ENCODE measurements at places on chromosomes 3 and 15. TPM values are rescaled to one million over a fixed set of nuclear protein-coding genes. Genes with fewer than 3 reads are reported as not detected.

GRCh38 chr3:85007195-85008094 lies 48.7 kb downstream of the CADM2 start:
- DNase-seq, result no peak

ETV5 gene
- total RNA-seq, result 1.3 TPM

DNA sequence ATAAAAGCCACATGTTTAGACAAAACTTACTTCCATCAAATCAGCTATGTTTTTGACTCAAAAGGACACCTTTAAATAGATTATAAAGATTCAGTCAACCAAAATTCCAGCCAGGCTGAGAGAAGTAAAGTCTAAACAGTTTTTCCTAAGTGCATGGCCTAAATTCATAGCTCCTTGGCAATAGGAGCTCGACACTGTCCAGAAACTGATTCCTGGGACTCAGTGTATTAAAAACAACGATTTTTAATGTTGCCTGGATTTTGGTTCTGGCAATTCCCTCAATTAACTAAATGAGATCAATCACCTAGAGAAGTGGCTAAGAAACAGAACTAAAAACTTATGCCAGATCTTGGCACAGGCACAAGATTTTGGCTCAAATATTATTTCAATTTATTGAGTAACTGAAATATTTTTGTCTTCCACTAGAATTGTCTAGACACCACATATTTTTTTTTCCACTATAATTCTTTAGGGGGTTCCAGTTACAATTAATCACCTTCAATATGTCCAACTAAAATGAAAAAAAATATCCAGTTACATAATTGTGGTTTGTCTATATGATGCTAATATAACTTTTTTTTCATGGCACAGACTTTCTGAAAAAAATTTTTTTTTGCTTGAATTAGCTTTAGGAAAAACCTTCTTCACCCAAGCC lies 135.9 kb downstream of the TFDP2 start:
- no peak for DNase-seq

GRCh38 chr3:190345027-190345821 lies 23.0 kb upstream of the CLDN1 start:
- DNase-seq, result no peak

DNA sequence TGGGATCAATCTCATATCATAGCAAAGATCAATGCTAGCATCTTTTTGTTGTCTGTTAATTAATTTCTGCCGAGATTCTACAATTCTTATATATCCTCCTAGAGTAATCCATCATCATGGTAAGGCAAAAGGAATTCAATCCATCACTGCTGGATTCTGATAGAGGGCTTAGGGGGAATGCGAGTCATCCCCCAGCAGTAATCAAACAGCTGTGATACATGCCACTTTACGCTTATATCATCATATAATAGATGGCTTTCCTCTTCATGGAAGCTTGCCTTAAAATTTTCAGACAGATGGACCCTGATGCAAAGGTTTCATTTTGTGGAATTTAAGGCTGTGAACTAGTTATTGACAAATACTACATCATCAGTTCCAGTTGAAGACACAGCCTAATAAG lies 645.9 kb downstream of the CADM2 start:
- DNase-seq, result no peak

DNA sequence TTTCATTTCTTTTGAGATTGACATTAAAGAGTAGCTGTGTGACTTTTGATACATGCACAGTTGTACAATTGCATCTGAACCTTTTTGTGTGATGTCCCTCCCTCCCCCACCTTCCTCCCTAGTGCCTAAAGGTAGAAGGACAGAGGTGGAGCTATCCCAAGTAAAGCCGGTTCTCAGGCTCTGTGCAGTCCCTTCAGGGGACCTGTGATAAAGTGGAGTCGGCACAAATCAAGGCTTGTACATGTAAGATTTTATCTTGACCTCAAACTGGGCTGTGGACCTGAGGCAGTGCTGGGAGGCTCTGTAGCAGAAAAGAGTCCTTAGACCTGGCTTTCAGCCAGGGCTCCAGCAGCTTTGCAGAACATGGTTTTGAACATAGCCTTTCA lies 55.5 kb upstream of the CMTM7 start:
- DNase-seq, result no peak

MORF4L1 gene
- total RNA-seq, result 293 TPM

DNA sequence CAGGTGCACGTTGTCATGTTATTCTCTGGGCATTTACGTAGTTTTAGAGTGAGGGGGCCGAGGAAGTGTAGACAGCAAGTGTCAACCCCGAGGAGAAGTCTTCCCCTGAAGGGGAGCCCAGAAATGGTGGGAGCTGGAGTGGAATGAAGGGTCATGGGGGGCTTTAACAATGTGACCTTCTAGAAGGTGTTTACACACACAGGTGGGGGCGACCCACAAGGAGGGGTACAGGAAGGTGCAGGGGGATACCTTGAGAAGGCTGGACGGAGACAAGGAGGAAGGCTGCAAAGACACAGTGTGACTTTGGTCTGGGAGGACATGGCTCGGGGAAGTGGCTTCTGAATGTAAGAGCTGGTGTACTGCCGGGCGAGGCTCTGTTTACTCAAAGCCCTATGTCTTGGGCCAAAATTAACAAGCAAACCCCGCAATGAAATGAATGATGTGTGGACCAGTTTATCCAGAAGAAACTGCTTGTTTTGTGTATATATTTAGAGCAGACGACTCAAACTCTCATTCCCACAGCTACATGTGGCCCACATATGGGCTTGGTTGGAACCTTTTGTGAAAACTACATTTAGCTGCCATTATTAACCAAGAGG lies 18.7 kb downstream of the TRPM1 start:
- DNase-seq, result no peak

- DNase-seq, result no peak
Observed at GRCh38 chr3:73789825-73790444, 165.2 kb upstream of the PDZRN3 start.

- DNase-seq, result no peak
Observed at GRCh38 chr15:91125162-91125561, 25.1 kb downstream of the SV2B start.

DNA sequence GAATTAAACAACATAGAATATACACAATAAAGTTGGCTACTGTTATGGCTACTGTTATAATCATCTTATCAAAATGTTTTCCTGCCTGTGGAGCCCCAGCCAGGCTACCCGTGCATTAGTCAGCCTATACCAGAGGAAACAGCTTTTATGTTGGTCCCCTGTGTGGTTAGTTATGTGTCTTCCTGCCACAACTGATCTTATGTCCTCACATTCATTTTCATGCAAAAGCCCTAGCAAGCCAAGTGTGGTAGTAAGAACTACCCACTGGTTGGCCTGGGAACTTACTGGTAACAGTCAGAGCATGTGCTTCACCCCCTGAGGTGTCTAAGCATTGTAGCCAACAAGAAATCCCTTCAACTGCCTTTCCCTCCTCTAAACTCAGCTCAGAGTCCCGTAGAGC lies 21.8 kb downstream of the MGLL start:
- DNase-seq, result peak; percentile 32

NANOGP8 gene
- not detected for total RNA-seq

SLC28A2 gene
- not detected for total RNA-seq

GRCh38 chr15:48992096-48992495 lies 28.4 kb upstream of the SHC4 start:
- DNase-seq, result no peak

- no peak for DNase-seq
Observed at GRCh38 chr3:20380295-20380694, 194.3 kb upstream of the SGO1 start.

GRCh38 chr15:41543521-41543870 lies 561 bp downstream of the RPAP1 start:
- DNase-seq, result no peak

- no peak for DNase-seq
Observed at GRCh38 chr15:67955252-67955651, 98.9 kb upstream of the PIAS1 start.

HCLS1 gene
- 234 TPM for total RNA-seq

DNA sequence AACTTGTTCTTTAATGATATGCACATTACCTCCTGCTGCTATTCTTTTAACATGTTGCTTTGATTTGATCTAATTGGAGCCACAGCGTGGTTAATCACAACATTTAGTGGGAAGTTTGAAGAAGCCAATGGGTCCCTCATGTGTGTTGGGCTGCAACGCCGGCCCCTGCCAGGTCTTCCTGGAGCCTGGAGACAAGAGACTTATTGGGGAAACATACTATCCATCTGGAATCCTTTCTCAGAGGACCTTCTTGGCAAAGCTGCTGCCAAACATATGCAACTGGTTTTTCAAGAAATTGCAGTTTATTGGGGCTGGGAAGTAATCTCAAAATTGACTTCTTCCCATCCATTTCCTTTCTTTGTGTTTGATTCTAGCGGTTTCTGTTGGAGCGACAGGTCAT lies 396.3 kb upstream of the PROK2 start:
- no peak for DNase-seq

- DNase-seq, result no peak
Observed at GRCh38 chr3:66066963-66067617, 28.4 kb upstream of the MAGI1 start.

- no peak for DNase-seq
Observed at GRCh38 chr3:65996589-65996988, 42.1 kb downstream of the MAGI1 start.

SLC7A14 gene
- not detected for total RNA-seq

DNA sequence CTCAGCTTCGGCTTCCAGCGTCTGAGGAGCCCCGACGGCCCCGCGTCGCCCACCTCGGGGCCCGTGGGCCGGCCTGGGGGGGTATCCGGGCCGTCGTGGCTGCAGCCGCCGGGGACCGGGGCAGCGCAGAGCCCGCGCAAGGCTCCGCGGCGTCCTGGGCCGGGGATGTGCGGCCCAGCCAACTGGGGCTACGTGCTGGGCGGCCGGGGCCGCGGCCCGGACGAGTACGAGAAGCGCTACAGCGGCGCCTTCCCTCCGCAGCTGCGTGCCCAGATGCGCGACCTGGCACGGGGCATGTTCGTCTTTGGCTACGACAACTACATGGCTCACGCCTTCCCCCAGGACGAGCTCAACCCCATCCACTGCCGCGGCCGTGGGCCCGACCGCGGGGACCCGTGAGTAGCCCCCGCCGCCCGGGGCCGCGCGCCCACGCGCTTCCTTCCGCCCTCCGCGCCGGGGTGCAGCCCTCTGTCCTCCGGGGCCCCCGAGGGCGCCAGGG lies 462 bp downstream of the EDEM1 start:
- DNase-seq, result peak; percentile 50

- DNase-seq, result no peak
Observed at GRCh38 chr15:91894606-91895005, 41.1 kb downstream of the SLCO3A1 start.

DNA sequence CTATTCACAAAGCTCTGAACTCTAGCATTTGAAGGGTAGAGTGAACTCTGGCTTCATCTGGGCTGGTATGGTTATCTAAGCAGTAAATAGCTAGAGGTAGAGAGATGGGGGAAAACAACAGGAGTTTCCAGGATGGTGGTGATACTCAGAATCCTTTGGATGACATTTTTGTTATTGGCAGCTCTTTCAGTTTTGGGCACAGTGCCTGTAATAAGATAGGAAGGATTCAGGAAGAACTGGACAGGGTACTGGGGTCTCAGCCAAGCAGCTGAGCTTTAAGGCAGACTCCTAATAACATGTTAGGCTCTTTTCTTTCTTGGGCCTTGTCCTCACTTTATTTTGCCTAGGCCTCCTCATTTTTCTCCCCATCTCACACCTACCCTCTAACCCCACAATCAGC lies 338.5 kb downstream of the CADM2 start:
- DNase-seq, result no peak

GRCh38 chr15:43702701-43703424 lies 9.2 kb downstream of the CKMT1A start:
- DNase-seq, result no peak

GRCh38 chr3:119356646-119357045 lies 62.5 kb downstream of the ARHGAP31 start:
- DNase-seq, result no peak

POMGNT2 gene
- total RNA-seq, result 4.1 TPM

MEIS2 gene
- total RNA-seq, result not detected

DNA sequence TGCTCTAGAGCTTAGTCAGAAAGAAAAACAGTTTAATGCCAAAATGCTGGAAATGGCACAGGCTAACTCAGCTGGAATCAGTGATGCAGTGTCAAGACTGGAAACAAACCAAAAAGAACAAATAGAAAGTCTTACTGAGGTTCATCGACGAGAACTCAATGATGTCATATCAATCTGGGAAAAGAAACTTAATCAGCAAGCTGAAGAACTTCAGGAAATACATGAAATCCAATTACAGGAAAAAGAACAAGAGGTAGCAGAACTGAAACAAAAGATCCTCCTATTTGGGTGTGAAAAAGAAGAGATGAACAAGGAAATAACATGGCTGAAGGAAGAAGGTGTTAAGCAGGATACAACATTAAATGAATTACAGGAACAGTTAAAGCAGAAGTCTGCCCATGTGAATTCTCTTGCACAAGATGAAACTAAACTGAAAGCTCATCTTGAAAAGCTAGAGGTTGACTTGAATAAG lies 150.5 kb upstream of the LRRFIP2 start:
- DNase-seq, result no peak

DNA sequence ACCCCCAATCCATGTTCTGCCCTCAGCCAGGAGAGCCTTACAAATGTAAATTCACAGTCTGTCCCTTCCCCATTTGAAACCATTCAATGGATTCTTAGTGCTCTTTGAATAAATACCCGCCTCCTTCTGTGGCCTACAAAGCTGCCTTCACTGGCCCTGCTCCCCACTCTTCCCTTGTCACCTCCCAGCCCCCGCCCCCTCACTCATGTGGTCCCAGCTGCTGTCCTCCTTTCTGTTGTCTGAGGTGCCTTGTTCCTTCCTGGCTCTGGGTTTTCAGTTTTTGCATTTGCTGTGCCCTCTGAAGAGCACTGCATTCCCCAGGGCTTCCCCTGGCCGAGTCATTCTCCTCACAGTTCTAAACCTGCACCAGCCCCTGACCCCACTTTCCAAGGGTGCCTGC lies 3.2 kb downstream of the EFCAB12 start:
- DNase-seq, result no peak

TP63 gene
- 5.6 TPM for total RNA-seq

MKRN2OS gene
- not detected for total RNA-seq

Data from activated T-helper 2 cell treated with anti-CD3 and anti-CD28 coated beads, Interferon-gamma antibody, Interleukin-2, Interleukin-4, amounts not matched to agents 10 μg/mL and 5 μg/mL and 100 μg/mL, durations not matched to agents 14 hours and 24 hours and 36 hours (primary cell).